ENCODE measurements at places on chromosomes 6 and 20. TPM values are rescaled to one million over a fixed set of nuclear protein-coding genes. Genes with fewer than 3 reads are reported as not detected.

Gene DPPA5
- not detected for polyA plus RNA-seq

Gene KCNK16
- not detected for polyA plus RNA-seq

GRCh38 chr6:136739071-136739470 lies 53.2 kb downstream of the MAP3K5 start:
- no peak for DNase-seq

DNA sequence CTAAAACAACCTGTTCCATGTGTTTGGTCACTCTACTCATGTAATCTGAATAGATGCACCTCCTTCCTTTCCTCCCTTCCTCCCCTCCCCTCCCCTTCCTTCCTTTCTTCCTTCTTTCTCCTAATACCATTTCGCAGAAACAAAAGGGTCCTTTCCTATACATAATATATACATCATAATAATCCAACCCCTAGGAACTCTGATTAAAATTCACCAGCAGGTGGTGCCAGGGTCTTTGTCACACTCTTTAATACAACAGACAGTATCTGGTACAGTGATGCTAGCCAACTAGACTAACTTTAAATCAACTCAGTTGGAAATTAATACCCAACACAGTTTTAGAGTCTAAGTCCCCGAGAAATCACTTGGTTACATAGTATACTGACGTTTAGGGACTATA lies 181.2 kb upstream of the SHLD1 start:
- peak; percentile 74 for DNase-seq

DNA sequence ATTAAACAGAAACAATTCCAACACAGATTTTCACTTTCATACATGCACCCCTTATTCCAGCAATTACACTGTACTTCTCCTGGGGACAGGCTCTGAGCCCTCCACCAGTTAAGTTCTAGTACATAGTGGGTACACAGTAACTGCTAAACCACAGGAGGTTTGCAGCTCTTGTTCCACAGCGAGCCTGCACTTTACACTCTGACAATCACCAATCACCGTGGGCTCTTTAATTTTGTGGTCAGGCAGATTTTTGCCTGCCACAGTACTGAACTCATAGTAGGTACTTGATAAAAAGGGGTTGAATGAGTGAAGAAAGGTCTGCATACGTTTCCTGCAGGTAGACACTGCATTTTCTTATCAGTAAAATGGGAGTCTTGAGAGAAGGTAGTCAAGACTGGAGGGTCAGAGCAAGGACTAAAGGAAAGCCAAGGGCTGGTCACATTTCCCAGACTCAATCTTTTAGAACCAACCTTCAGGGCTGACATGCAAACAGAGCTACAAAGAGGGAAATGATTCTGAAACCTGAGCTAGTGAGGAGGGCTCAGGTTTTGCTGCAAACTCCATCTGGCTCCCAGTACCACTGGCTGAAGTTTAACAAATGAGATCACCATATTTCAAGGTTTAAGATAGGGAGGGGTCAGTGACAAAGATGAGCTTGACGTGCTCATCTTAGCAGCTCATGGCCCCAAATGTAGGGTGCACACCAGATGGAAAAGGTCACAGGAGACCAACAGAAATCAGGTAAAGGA lies 404.6 kb downstream of the BTBD9 start:
- no peak for DNase-seq

DNA sequence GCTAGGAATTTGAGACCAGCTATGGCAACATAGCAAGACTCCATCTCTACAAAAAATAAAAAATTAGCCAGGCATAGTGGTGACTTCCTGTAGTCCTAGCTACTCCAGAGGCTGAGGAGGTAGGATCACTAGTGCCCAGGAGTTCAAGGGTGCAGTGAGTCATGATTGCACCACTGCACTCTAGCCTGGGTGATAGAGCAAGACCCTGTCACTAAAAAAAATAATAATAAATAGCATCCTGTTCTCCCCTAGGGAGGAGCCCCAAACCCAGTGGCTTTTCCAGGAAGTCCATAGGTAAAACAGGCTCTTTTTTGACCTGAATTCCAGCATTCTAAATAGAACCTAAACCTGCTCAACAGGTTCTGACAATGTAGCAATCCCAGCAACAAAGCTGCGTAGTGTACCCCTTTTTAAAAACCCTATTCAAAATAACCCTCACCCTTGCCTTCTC lies 192.0 kb downstream of the ALDH8A1 start:
- no peak for DNase-seq

GRCh38 chr6:83051377-83052172 lies 14.1 kb downstream of the UBE3D start:
- DNase-seq, result peak; percentile 52

GRCh38 chr6:53306819-53307347 lies 41.9 kb downstream of the ELOVL5 start:
- peak; percentile 30 for DNase-seq

DNA sequence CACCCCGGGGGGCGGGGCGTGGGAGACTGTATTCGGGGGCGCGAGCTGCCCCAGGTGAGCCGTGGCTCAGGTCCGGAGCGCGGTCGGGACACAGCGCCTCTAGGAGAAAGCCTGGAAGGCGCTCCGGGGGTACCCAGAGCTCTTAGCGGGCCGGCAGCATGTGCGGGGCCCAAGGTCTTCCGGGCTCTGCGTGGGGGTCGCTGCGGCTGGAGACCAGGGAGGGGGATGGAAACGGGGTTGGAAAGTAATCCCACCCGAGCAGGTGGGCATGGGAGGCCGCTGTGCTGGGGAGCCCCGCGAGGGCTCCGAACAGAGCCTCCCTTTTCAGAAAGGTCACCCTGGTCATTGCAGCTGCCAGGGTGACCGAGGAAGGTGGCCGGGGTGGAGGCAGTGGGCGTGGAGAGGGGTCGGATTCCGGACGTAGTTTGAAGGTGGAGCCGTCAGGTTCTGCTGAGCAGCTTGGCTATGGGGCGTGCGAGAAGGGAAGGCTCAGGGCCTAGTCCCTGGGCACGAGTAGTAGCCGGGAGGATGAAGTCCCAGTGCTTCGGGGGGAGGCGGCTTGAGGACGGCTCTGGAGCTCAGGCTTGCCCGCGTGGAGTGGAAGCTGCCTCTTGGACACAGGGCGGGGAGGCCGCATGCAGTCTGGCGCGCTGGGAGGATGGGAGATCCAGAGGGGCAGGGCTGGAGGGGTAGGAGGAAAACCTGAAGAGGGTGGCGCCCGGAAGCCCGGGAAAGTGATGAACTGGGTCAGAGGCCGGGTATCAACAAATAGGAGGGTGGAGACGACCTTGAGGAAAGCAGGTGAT lies at the start of gene SIRT5:
Gene SIRT5, plus strand, starts transcription at position 31 of the 806 bp plus-strand sequence. CDS start 9,510 bp downstream, outside the sequence.
- DNase-seq, result peak; percentile 82

GRCh38 chr6:124368131-124368530 lies 564.5 kb downstream of the NKAIN2 start:
- DNase-seq, result no peak
